ENCODE measurements at places on chromosomes 4 and X.

DNA sequence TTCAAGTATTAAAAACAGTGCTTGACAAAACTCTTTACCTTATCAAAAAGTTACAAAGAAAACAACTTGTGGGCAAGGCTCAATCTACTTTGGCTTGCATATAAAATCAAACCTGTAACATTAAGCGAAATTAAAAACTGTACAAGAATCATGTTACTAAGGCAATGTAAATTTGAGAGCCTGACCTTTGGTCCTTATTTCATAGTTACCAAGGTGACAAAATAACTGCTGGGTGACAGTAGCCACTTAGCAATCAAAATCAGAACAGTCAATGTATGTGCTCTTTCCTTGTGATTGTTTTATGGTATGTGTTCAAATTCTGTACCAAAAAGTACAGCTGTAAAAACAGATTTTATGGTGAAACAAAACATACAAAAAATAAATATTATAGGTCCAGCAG lies 204.0 kb downstream of the RASL11B start:
- DNase-seq: no peak

GRCh38 chr4:20260821-20261220 lies 9.1 kb downstream of the SLIT2 start:
- DNase-seq: no peak

DNA sequence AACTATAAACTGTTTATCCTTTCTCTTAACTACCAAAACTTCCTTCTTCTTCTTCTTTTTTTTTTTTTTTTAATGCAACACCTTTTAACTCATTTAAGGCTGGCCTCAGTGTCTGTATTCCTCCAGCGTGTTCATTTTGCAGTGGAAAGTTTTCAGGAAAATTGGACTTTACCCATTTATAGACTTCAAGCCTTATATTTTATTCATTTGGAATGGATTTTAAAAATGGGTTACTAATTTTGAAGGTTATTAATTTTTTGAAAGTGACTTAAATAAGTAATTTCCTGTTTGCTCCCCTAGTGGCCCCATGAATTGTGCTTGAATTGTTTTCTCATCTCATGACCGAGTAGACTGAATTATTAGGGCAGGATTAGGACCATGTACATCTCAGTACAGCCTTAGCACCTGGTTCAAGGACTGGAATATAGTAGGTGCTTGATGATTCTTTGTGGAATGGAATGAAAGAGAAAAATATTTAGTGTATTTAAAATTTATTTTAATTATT lies 282.7 kb downstream of the ANKRD50 start:
- DNase-seq: no peak

GRCh38 chr4:173736840-173737239 lies 206.8 kb upstream of the HAND2 start:
- DNase-seq: no peak

DNA sequence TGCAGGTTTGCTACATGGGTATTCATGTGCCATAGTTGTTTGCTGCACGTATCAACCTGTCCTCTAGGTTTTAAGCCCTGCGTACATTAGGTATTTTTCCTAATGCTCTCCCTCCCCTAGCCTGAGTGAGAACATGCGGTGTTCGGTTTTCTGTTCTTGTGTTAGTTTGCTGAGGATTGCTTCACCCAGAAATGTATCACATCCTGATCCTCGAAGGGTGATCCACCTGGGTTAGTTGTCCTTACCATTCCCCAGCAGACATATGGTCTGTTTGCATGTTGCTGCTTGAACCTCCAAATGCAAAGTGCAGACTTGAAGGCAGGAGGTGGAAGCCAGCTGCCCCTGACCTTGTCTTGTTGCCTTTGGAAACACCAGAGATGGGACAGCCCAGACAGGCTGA lies 161.5 kb upstream of the WDR1 start:
- DNase-seq: no peak
